ENCODE measurements at places on chromosomes 5 and 9.

DNA sequence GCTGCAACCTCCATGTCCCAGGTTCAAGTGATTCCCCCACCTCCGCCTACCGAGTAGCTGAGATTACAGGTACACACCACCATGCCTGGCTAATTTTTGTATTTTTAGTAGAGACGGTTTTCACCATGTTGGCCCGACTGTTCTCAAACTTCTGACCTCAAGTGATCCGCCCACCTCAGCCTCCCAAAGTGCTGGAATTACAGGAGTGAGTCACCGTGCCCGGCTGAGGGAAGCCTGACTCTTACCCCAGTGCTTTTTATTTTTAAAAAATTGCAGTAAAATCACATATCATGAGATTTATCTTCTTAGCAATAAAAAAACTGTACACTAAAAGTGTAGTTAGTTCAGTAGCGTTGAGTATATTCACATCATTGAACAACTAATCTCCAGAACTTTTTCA lies 105.3 kb downstream of the SLIT3 start:
- no peak for DNase-seq

DNA sequence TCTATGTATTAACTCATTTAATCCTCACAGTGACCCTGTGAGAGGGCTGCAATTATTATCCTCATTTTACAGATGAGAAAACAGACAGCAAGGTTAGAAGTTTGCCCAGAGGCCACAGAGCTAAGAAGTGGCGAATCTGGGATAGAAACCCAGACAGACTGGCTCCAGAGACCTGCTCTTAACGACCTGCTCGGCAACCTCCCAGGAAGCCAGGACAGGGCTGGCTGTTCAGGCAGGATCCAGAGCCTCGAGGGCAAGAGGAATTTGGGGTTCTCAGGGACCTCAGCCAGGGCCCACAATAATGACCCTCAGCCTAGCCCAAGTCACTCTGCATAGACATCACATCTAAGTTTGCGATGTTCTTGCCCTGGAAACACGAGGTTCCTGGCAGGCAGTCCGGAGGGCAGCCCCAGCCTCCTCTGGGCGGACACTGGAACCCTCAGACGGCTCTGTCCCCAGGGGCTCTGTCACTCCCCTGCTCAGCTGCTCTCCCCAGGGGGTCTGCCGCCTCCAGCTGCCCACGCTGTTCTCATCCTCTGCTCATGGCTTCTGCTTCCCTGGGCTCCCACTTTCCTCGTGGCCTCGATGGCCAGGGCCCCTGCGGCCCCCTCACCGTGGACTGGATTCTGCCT lies 138.5 kb upstream of the ERCC6L2 start:
- DNase-seq, result no peak

DNA sequence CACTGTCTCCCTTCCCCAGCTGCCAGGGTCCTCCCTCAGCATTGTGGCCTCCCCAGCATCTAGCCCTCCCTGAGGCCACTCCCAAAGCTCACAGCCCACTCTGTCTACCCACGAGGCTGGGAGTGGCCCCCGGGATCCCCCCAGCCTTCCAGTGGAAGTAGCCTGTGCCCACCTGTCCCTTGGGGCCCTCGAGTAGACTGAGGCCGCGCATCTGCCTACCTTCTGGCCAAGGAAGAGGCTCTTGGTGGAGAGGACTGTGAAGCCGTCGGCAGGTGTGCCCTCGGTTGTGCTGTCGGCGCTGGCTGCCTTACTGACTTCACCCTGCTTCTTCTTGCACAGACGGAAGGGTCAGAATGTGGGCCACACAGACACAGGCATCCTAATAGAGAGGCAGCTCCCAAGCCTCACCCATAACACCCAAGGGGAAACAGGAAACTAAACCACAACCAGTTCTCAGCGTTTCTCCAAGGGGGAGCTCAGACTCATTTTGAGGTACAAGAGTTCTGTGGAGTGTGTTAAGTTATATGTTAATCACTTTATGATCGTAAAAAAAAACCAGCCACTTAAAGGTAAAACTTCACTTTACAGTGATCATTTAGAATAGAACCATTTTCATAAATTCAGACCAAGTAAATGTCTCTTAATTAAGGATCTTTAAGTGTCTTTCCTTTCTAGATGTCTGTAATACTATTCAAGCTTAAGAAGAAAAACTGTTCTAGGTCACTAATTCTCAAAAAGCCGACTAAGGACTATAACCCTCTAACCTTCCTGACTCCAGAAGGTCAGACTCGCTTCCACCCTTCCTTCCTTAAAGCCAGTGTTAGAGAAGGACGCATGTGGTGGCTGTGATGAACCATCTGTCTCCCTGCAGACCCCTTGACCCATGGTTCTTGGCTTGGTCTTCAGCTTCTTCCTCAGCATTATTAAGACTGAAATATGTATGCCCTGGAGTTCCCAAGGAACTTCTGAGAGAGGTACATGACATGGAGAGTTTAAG lies 38.5 kb downstream of the MACROH2A1 start:
- DNase-seq, result no peak

- DNase-seq, result no peak
Measured at GRCh38 chr5:64384765-64385164, 121.0 kb upstream of the RGS7BP start.

GRCh38 chr5:372996-373709 lies 51.6 kb downstream of the AHRR start:
- peak; percentile 57 for DNase-seq

- DNase-seq, result no peak
Measured at GRCh38 chr9:95067897-95068296, 249.6 kb downstream of the FANCC start.

DNA sequence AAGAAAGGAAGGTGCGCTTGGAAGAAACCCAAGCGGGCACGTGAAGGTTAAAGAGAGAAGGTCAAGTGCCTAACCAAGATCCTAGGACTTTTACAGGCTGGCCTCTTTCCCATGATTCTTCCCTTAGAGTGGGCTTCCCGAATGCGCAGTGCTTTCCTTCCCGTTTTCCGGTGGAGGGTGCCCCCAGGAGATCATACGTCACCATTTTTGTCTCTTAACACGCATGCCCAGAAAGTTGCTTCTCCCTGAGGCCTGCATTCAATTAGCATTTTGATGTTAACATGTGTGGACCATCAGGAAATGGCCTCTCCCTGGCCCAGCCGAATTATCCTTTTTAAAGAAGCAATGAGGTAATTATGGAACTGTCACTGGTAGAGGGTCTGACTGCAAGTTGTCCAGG lies 1.9 kb upstream of the RUSC2 start:
- DNase-seq, result no peak

- DNase-seq, result no peak
Measured at GRCh38 chr9:93387791-93388190, 63.7 kb upstream of the FAM120A start.

- DNase-seq, result no peak
Measured at GRCh38 chr5:94244921-94245320, 373.5 kb downstream of the KIAA0825 start.

GRCh38 chr5:90899014-90899604 lies 340.5 kb downstream of the ADGRV1 start:
- DNase-seq, result no peak

DNA sequence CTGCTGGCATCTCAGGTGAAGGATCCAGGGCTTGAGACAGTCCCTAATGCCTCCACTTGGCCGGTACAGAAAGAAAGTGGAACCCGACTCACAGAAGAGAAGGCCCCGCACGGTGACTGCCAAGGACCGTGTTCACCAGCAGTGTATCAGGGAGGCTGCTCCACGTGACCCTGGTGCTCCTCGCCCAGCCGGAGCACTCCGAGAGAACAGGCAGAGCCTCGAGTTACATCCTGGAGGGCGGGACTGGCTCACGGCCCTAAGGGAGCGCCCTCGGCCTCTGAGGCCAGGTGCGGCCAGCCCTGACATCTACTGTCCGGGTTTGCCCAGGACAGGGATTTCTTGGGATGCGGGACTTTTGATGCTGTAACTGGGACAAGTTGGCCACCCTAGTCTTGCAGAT lies 104.0 kb upstream of the SARDH start:
- no peak for DNase-seq

GRCh38 chr9:14263707-14264483 lies 50.0 kb downstream of the NFIB start:
- DNase-seq, result no peak

DNA sequence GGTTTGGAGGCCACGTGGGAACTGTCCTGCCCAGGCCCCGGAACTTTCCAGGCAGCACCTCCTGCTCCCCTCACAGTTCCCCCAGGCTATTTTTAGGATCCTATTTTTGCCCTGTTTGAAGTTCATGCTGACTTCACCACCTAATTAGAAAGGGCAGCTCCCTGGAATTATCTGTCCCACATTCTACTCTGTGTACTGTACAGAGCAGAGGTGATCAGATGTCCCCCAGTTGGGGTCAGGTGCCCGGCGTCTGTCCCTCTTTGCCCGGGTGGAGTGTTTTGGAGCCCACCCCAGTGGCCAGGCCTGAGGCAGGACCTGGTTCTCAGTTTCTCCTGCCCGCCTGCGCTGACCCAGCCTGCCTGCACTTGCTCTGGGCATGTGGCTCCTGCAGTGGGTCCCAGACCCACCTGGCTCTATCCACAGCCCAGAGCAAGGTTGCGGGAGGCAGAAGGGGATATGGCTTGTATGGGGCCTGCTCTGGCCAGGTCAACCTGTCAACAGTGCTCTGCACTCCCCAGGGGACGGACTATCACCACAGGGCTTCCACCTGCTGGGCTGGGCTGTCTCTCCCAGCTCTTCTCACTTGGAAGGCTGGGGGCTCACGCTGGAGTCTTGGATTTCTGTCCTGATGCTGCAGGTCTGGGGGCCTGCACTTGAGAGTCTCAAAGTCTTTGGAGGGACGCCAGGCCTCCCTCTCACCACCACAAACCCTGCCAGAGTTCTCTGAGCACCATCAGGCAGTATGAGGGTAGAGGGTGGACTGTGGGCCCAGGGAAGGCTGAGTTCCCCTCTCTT lies 268.3 kb downstream of the GADD45G start:
- DNase-seq, result no peak

GRCh38 chr9:83706676-83707517 lies 861 bp downstream of the UBQLN1 start:
- no peak for DNase-seq

- DNase-seq, result no peak
Measured at GRCh38 chr5:10109299-10109698, 140.4 kb downstream of the ATPSCKMT start.

DNA sequence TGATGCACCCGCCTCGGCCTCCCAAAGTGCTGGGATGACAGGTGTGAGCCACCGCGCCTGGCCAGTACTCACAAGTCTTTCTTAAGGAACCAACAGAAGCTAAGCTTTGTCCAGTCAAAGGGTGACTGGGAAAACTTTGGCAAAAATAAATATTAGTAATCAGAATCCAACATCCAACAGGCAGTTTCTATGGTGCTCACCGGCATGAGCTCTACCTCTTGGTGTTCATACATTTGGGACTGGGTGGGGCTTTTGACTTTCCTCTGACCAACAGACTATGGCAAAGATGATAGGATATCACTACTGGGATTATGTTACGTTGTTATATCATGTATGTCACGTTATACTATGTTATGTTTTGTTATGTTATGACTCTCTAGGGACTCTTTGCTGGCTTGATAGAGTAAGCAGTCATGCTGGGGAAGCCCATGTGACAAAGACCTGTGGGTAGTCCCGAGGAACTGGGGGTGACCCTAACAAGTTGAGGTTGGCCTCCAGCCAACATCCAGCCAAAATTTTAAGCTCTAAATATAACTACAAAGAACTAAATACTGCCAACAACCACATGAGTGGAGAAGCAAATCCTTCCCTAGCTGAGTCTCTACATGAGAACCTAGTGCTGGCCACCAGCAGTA lies 6.0 kb downstream of the RASGEF1C start:
- no peak for DNase-seq

- no peak for DNase-seq
Measured at GRCh38 chr9:89555451-89556375, 49.1 kb upstream of the GADD45G start.

DNA sequence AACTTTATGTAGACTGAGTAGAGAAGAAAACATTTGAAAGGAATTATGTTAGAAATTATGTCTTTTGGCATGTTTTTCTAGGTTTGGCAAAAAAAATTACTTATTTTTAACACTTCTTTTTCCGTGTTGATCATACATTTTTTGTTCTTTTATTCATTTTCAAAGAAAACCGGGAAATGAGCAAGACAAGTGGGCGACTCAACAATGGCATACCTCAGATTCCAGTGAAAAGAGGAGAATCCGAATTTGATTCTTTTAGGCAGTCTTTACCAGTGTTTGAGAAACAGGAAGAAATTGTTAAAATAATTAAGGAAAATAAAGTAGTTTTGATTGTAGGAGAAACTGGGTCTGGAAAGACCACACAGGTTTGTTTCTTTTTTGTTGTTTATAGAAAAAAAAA lies 12.9 kb downstream of the YTHDC2 start:
- no peak for DNase-seq

DNA sequence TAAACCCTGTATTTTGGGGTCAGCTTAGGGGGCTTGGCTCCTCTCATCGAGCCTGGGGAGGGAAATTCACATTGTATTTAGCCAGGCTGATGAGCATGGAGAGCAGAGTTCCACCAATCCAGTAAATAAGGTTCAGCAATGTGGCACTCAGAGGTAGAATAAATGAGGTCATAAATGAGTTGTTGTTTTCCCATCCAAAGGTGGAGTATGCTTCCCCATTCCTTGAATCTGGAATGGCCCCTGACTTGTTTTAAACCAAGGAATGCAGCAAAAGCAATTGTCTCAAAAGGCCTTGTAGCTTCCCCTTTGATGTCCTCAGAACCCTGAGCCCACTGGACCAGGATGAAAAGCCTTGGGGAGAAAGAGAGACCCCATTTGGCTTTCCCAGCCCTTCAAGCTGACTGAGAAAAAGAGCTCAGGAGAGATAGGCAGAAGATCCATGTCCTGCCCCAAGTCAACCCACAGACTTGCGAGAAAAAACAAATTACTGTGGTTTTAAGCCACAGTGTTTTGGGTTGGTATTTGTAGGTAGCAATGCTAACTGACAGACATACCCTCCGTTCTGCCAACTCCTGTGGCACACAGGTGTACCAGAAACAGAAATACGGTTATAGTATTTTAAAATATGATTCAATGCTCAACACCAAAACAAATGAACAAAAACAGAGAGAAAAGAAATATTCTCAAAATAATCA lies 566.0 kb upstream of the DMAC1 start:
- DNase-seq, result no peak

DNA sequence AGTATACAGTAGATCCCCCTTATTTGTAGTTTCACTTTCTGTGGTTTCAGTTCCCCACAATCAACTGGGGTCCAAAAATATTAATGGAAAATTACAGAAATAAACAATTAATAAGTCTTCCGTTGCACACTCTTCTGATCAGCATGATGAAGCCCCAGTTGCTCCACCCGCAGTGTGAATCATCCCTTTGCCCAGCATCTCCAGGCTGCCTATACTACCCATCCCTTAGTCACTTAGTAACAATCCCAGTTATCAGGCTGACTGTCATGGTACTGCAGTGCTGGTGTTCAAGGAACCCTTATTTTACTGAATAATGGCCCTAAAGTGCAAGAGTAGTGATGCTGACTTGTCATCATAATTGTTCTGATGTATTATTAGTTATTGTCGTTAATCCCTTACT lies 28.9 kb downstream of the SHC3 start:
- DNase-seq, result no peak

Measured in NCI-H2081 treated with DMSO at 0.1 percent for 48 hours (cell line).